ENCODE measurements at places on chromosomes 3 and 15.
A peak's percentile ranks its signal among the peaks of the same experiment; 100 is the strongest.

DNA sequence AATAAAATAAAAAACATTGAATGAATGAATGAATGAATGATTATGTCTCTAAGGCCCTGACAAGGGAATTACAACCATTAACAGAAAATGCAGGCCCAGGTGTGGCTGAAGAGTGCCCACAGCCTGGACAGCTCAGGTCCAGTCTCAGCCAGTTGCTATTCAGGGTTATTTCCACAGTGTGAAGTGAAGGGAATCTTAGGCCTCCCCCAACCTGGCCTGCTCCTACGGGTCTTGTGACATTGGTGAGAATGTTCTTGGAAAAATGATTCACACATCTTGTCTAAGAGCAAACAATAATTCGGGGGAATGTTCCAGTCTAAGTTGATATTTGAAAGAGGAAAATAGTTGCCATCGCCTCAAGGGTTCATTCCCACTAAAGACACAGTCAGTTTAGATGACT, 37.0 kb downstream of the MINDY4B start:
- DNase-seq: no peak

- peak; percentile 22 for DNase-seq
Measured at GRCh38 chr3:190424478-190425439, 24.9 kb downstream of the TMEM207 start.

DNA sequence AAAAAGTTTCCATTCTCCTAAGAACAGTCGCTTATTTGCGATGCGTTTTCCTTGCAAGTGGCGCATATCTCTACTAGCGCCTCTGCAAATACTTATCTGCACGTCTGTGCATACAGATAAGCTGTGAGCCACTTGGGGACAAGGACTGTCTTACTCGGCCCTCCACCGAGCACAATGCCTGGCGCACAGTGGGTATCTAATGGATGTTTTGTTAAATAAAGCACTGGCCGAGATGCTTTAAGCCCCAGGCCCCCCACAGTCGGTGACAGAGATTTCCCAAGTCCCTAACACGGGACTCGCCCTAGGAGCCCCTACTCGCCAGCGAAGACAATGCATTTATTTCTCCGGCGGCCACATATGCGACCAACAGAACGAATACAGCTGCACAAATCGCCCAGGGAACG, 503 bp downstream of the HLTF start:
- DNase-seq: peak; percentile 33

- no peak for DNase-seq
Measured at GRCh38 chr3:157763644-157764043, 260.4 kb upstream of the VEPH1 start.

DNA sequence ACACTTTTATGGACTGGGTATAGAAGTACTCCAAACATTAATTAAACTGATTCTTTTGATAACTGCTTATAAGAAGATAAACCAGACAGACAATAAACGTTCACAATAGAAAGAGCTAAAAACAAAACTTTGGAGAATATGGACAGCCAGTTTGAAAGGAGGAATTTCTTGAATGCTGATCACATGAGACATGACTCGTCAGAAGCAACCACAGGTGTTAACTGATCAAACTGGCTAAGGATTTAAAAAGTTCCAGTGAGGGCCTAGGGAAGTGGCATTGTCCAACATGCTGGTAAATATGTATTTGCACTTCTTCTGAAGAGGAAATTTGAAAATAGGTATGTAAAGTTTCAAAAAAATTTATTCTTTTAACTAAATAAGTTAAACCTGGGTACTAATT, 29.4 kb upstream of the AP3B2 start:
- DNase-seq: no peak

DNA sequence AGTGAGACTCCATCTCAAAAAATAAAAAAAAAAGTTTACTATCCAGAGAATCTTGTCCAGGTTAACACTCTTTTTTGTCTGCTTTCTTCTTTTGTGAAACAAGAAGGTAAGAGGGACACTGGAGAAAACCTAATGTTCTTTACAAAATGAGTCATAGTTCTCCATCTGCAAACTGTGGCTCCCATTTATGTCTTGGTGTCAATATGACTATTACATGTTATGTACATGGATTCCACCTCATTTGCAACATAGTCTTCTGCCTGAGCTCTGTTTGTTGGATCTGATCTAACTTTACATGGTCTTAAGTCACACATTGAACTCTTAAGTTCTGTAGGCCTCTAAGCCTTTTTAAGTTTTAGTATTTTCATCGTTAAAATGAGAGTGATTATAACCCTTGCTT, 421.2 kb upstream of the TPRG1 start:
- no peak for DNase-seq

DNA sequence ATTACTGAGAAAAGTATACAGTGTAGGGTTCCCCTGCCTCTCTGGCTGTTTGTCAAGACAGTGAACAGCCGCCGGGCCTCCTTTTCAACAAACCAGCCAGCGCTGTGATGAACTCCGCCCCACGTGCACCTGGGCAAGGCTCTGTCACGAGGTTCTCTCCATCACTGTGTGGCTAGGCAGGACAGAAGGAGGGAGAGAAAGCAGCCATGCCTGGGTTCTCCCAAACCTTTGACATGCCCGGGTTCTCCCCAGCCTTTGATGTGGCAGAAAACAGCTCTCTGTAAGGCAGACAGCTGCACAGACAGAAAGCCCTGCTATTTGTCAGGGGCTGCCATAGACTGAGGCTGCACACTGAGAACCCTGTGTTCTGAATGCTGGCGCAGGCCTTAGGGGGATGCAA, 101.4 kb upstream of the TRPM1 start:
- DNase-seq: no peak

- DNase-seq: no peak
Measured at GRCh38 chr3:30476368-30477084, 129.9 kb upstream of the TGFBR2 start.

GRCh38 chr3:149180057-149180573, 41.5 kb downstream of the CP start:
- DNase-seq: no peak

DNA sequence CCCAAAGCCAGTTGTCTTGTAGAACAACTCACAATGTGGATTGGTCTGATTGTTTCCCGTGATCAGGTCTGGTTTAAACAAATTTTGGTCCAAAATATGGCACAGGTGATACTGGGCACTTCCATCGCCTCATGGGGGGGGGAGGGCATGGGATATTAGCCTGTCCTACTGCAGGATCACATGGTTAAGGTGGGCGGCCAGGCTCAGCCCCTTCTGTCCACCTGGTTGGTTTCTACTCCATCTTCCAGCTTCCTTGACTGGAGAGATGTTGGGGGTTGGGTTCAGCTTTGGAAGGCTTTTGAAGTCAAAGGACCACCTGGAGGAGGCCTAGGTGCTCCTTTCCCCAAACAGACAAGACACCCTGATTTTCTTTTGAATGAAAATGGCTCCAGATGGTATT, 7.2 kb downstream of the KLF13 start:
- DNase-seq: no peak

- DNase-seq: no peak
Measured at GRCh38 chr3:146640955-146641867, 36.1 kb upstream of the PLSCR5 start.

GRCh38 chr15:72375501-72375845, 341 bp downstream of the HEXA start:
- DNase-seq: no peak

DNA sequence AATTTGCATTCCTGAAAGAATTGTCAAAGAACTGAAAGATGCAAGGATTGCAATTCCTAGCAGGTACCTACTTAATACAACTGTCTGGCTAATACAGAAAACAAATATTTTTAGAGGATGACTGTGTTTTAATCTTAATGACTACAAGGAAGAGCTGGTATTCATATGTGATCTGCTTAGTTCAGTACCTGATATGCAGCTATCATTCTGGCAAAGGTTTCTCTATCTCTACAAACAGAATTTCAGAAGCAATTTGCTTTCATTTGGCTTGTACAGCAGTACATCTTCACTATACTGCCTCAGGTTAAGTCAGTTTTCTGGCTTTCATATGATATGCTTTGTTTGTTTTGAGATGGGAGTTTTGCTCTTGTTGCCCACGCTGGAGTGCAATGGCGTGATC, 51.3 kb downstream of the TBL1XR1 start:
- DNase-seq: no peak

DNA sequence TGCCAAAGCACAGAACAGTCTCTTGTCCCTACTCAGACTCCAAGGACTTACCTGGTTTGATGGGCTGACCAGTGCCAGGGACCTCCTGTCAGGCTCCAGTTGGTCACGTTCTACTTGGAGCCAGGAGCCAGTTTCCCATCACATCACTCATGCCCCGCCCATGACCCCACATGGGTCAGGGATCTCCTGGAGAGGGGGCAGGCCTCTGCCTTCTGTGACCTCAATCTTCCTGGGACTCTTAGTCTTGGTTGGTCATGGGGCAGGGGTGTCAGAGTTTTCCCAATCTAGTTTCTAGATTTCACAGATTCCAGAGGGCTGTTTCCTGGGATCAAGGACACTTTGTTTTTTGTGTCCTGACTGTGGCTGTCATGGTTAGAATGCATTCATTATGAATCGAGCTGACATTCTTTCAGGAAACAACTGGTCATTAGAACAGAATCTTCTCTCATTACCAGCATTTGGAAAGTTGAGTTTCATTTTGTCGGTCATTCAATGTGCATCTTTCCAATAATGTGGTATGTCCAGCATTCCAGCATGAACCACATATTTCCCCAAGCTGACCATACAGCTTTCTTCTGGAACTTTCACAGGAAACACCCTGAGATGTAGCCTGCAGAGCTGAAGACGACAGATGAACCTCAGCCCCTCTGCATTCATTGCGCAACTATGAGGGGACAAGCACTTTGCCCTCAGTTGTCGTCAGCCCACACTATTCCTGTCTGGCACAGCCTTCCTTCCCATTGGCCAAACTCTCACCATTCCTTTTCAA, 19.8 kb downstream of the CYP19A1 start:
- no peak for DNase-seq

DNA sequence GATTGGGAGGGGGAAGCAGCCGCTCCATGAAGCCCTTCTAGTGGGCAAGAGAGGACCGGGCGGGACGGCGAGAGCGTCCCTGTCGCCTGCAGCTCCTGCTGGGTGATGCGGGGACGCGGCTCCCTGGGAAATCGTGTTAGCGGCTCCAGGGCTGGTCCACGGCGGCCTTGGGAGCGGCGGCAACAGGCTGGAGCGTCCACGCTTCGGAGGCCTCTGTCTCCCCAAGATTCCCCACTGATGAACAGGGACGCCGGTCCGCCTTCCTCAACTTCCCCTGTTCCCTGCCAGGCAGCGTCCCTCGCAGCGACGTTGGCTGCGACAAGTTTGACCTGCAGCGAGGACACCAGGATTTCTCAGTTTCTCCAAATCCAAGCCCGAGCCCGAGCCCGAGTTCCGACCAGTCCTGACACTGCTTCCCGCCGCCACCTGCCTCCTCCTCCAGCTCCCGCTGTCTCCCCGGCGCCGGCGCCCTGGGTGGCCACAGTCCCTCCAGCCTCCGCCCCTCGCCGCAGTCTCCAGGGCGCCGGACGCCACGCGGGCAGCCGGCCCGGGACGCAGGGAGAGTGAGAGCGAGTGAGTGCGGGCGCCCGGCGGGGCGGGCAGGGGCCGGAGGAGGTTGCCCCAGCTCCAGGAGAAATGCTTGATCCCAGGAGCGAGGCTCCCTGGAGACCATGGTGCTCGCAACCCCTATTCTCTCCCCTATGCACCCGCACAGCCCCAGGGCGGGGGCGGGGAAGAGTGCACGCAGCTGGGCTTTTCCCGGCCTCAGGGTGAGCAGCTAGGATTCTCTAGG, 78.1 kb upstream of the RNF7 start:
- DNase-seq: no peak

DNA sequence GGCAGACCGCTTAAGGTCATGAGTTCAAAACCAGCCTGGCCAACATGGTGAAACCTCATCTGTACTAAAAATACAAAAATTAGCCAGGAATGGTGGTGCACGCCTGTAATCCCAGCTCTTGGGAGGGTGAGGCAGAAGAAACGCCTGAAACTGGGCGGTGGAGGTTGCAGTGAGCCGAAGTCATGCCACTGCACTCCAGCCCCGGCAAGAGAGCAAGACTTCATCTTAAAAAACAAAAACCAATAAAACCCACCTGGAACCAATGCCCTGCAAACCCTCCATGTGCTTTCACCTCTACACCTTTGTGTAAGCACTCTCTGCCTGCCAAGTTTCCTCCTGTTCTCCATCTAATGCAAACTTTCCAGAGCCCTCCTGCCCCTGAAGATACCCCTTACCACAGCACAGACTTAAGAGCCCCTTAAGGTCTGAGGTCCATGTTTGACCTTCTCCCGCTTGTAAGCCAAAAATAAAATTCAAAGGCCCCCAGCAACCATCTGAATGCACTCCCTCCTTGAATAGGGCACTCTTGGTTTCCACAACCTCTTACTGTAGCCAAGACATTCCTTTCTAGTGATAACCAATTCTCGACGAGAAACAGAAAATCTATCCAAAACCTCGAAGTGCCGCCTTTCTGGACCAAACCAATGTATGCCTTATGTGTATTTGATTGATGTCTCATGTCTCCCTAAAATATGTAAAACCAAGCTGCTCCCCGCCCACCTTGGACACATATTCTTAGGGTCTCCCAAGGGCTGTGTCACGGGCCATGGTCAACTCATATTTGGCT, 3.0 kb downstream of the RPL32 start:
- DNase-seq: no peak

GRCh38 chr3:124584552-124585391, 145.5 kb upstream of the UMPS start:
- DNase-seq: peak; percentile 55

DNA sequence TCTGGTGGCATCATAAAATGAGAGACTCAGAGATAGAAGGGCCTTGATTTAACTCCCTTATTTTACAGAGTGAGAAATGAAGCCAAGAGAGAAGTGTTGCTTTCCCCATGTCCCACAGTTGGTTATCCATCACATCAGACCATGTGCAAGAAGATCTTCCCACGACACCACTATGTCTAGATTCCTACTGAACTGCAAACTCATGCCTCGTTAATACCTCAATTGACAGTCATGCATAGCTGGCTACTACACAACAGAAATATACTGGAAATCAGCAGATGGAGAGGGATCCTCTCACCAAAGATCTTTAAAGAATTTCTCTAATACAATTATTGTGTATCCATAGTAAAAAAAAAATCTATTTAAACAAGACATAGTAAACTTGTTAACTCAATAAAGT, 33.3 kb downstream of the PEAK1 start:
- no peak for DNase-seq

GRCh38 chr3:45953536-45953935, 10.3 kb downstream of the CXCR6 start:
- no peak for DNase-seq

DNA sequence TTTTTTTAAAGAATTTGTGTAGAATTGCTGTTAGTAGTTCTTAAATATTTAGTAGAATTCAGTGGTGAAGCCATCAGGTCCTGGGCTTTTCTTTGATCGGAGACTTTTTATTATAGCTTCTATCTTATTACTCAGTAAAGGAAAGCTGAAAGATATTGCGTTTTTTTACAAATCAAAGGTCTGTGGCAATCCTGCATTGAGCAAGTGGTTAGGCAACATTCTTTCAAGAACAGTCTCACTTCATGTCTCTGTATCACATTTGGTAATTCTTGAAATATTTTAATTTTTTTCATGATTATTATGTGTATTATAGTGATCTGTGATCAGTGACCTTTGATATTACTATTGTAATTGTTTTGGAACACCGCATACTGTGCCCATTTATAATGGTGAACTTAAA, 140.8 kb downstream of the UNC13C start:
- DNase-seq: no peak

- DNase-seq: no peak
Measured at GRCh38 chr3:65831733-65832425, 206.8 kb downstream of the MAGI1 start.

- no peak for DNase-seq
Measured at GRCh38 chr15:82304778-82305090, 42.1 kb downstream of the SAXO2 start.

Data from left renal pelvis (tissue), 4 donors.